ENCODE measurements at places on chromosomes 12 and 14. TPM values are rescaled to one million over a fixed set of nuclear protein-coding genes. Genes with fewer than 3 reads are reported as not detected.

SIX4 gene
- 10.7 TPM for total RNA-seq

JDP2 gene
- 23.1 TPM for total RNA-seq

CEP170B gene
- 61.3 TPM for total RNA-seq

SERPINA10 gene
- total RNA-seq = not detected

SPTSSA gene
- 14.2 TPM for total RNA-seq

CMKLR1 gene
- not detected for total RNA-seq

SOX5 gene
- under 0.01 TPM for total RNA-seq

ERBB3 gene
- total RNA-seq = 3.6 TPM

TAS2R8 gene
- 0.50 TPM for total RNA-seq

SYCP3 gene
- total RNA-seq = not detected

SCN8A gene
- 1.1 TPM for total RNA-seq

MAP3K9 gene
- 24.3 TPM for total RNA-seq

CCDC85C gene
- 8.3 TPM for total RNA-seq

RFC5 gene
- 10.1 TPM for total RNA-seq

ATP23 gene
- 6.8 TPM for total RNA-seq

MSI1 gene
- 0.24 TPM for total RNA-seq

HOXC4 gene
- 0.83 TPM for total RNA-seq

SIVA1 gene
- total RNA-seq = 43.3 TPM

ADAMTS20 gene
- not detected for total RNA-seq

DDX11 gene
- total RNA-seq = 11.8 TPM

IGF1 gene
- total RNA-seq = not detected

OR6C68 gene
- not detected for total RNA-seq

MGST1 gene
- 147 TPM for total RNA-seq

PLEK2 gene
- total RNA-seq = 9.8 TPM

SOAT2 gene
- total RNA-seq = not detected

TMTC1 gene
- 40.6 TPM for total RNA-seq

INSM2 gene
- total RNA-seq = not detected

SLC7A8 gene
- total RNA-seq = 74.5 TPM

YY1 gene
- total RNA-seq = 63.3 TPM

RASAL1 gene
- 4.0 TPM for total RNA-seq

CLEC4A gene
- total RNA-seq = 0.17 TPM

CLEC7A gene
- not detected for total RNA-seq

LRRIQ1 gene
- total RNA-seq = 0.99 TPM

RNASE9 gene
- not detected for total RNA-seq

NYNRIN gene
- 15.0 TPM for total RNA-seq

VDR gene
- 89.5 TPM for total RNA-seq

MRPS35 gene
- 36.9 TPM for total RNA-seq

TMEM179 gene
- not detected for total RNA-seq

HOXC12 gene
- not detected for total RNA-seq

DTX1 gene
- not detected for total RNA-seq

TEP1 gene
- 27.5 TPM for total RNA-seq

CPSF6 gene
- total RNA-seq = 21.7 TPM

AQP6 gene
- total RNA-seq = not detected

SMIM41 gene
- 0.17 TPM for total RNA-seq

SPX gene
- 2.9 TPM for total RNA-seq

IFI27 gene
- 0.83 TPM for total RNA-seq
